Activated T-helper 1 cell treated with anti-CD3 and anti-CD28 coated beads, Interleukin-12 subunit alpha, Interleukin-12 subunit beta, Interleukin-2, Interleukin-4 antibody, amounts not matched to agents 30 ng/mL and 10 ng/mL and 1 ng/mL, durations not matched to agents 14 hours and 24 hours and 36 hours (primary cell): ENCODE measurements at places on chromosomes 3 and 15.

- H3K27ac ChIP-seq, result peak overlapping the region; percentile 99
- peak overlapping the region; percentile 77 for H3K4me3 ChIP-seq
Observed at GRCh38 chr3:16842272-16843270, 42.2 kb upstream of the PLCL2 start.

GRCh38 chr3:120683213-120683612, 1.2 kb upstream of the HGD start:
- H3K27ac ChIP-seq, result no peak overlapping the region
- no peaks in the 10 kb centered on the region for H3K27me3 ChIP-seq
- peaks cover 9% of the 10 kb centered on the region for H3K4me1 ChIP-seq
- no peak for DNase-seq
- H3K36me3 ChIP-seq, result no peaks in the 10 kb centered on the region

DNA sequence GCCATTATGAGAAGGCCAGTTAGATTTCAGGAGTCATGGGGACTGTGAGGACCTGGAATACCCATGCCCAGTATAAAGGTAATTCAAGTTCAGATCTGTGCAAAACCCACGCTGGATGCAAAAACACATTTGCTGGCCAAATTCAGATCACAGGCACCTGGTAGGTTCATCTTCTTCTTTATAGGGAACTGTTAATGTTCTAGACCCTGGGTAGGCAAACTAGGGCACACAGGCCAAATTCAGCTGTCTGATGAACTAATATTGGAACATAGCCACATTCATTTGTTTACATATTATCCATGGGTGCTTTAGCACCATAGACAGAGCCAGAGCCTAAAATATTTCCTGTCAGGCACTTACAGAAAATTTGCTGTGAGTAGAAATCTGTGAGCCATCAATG, 241.4 kb downstream of the PTPRG start:
- H3K27ac ChIP-seq, result no peak overlapping the region
- H3K36me3 ChIP-seq, result no peaks in the 10 kb centered on the region
- H3K4me1 ChIP-seq, result no peaks in the 10 kb centered on the region
- no peak overlapping the region for H3K4me3 ChIP-seq
- no peak for DNase-seq
- H3K27me3 ChIP-seq, result peaks cover 2% of the 10 kb centered on the region

- H3K27me3 ChIP-seq, result no peaks in the 10 kb centered on the region
- peaks cover 35% of the 10 kb centered on the region for H3K4me1 ChIP-seq
- H3K4me3 ChIP-seq, result no peak overlapping the region
- DNase-seq, result no peak
Observed at GRCh38 chr3:23826382-23827064, 20.8 kb downstream of the UBE2E1 start.

- H3K4me3 ChIP-seq, result no peak overlapping the region
- DNase-seq, result no peak
- peaks cover 24% of the 10 kb centered on the region for H3K36me3 ChIP-seq
- peaks cover 2% of the 10 kb centered on the region for H3K27me3 ChIP-seq
Observed at GRCh38 chr3:37161351-37161750, 13.0 kb downstream of the LRRFIP2 start.

GRCh38 chr3:192514081-192514753, 213.1 kb downstream of the FGF12 start:
- no peaks in the 10 kb centered on the region for H3K36me3 ChIP-seq
- peaks cover 32% of the 10 kb centered on the region for H3K27me3 ChIP-seq
- peak overlapping the region; percentile 34 for H3K4me3 ChIP-seq
- no peak overlapping the region for H3K27ac ChIP-seq
- no peaks in the 10 kb centered on the region for H3K4me1 ChIP-seq
- DNase-seq, result no peak

- DNase-seq, result no peak
- peaks cover 2% of the 10 kb centered on the region for H3K27me3 ChIP-seq
- H3K27ac ChIP-seq, result no peak overlapping the region
- H3K4me1 ChIP-seq, result no peaks in the 10 kb centered on the region
Observed at GRCh38 chr3:30453360-30454039, 152.9 kb upstream of the TGFBR2 start.

- no peak overlapping the region for H3K4me3 ChIP-seq
- H3K27ac ChIP-seq, result no peak overlapping the region
- peaks cover 8% of the 10 kb centered on the region for H3K4me1 ChIP-seq
- H3K27me3 ChIP-seq, result no peaks in the 10 kb centered on the region
- no peak for DNase-seq
- peaks cover 5% of the 10 kb centered on the region for H3K36me3 ChIP-seq
Observed at GRCh38 chr3:67381667-67382272, 272.6 kb downstream of the SUCLG2 start.

DNA sequence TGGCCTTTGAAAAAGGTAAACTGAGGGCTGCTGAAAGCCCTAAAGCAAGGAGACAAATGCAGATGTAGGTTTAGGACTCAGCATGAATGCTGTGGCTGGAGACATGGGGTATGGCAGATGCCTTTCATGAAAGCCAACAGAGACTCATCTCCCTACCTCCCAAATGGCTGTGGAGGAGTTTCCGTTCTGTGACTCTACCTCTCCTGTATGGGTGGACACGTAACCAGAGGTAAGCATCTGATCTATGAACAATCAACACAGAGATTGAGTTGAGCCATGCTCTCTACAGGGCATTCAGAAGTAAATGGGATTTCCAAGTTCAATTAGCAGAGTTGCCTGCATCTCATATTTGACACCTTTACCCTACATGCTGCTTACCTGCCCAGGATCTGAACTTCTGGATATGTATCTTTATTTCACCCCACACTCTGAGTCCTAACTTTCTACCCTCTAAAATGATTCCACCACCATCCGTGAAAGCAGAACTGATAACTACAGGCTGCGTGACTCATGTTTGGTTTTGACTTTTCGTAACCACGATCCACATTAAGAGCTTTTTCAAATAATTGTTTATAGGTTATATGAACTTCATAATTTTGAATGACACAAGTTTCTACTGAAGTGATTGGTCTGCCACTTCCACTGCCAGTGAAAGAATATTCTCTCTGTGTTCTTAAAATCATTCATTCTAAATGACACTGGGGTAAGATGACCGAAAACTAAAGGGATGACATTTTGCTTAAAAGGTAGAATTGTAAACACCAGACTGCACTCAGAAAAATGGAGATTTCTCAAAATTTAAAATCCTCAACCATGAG, 1058.7 kb downstream of the FHIT start:
- H3K4me1 ChIP-seq, result peaks cover 58% of the 10 kb centered on the region
- DNase-seq, result no peak
- H3K27me3 ChIP-seq, result no peaks in the 10 kb centered on the region
- H3K27ac ChIP-seq, result peak overlapping the region; percentile 94
- peak overlapping the region; percentile 62 for H3K4me3 ChIP-seq
- H3K36me3 ChIP-seq, result peaks cover 10% of the 10 kb centered on the region

DNA sequence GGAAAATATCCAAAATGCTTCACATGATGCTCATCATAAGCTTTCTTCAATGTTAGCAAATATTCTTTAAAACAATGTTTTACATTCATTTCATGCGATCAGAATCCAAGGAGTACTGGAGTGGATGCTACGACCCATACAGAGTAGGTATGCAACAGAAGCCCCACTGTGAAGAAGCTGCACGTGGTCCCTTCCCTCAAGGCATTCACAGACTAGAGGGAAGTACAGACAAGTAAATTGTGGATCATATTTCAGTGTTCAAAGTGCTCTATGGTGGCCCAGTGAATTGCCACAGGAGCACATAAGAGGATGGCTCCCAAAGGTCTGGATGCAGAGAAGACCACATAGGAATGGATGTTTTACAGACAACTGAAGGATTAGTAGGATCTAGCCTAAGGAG, 789.9 kb downstream of the IGSF11 start:
- H3K36me3 ChIP-seq, result no peaks in the 10 kb centered on the region
- H3K27me3 ChIP-seq, result no peaks in the 10 kb centered on the region
- DNase-seq, result no peak
- H3K4me3 ChIP-seq, result no peak overlapping the region
- H3K4me1 ChIP-seq, result no peaks in the 10 kb centered on the region

DNA sequence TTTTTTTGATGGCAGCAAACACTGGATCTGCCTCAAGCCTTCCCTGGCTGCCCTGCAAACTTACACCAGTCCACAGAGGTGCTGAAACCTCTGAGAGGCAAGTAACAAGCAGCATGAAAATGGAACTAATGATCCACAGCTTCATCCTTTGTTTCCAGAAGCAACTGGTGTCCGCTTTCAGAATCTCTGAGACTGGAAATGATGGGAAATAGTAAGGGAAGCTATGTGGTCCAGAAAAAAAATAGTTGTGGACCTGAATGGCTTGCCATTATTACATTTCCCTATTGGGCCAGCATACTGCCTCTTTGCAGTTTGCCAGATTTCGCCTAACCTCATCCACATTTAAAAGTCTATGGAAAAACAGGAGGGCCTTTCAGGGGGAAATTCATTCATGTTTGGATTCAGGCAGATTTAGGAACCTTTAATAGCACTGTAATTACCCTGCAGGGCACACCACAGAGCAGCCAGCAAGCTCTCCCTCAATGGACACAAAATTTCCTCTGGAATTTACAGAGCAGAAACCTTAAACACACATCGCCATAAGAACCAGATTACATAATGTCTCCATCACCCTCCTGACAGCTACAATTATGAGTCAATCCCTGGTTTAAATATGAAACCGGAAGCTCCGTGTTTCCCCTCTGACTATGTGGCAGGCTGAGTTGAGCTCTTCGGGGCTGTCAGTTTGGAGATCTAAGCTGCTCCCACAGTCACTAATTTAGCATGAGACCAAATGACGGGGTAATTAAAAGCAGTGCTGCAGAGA, 134.4 kb downstream of the TMCO5A start:
- peaks cover 38% of the 10 kb centered on the region for H3K4me1 ChIP-seq
- peaks cover 40% of the 10 kb centered on the region for H3K27me3 ChIP-seq
- peak overlapping the region; percentile 26 for H3K27ac ChIP-seq
- DNase-seq, result peak; percentile 17
- no peak overlapping the region for H3K4me3 ChIP-seq

- peak overlapping the region; percentile 72 for H3K27ac ChIP-seq
- H3K4me1 ChIP-seq, result peaks cover 34% of the 10 kb centered on the region
- H3K4me3 ChIP-seq, result peak overlapping the region; percentile 86
- H3K27me3 ChIP-seq, result no peaks in the 10 kb centered on the region
- DNase-seq, result no peak
Observed at GRCh38 chr15:41828807-41829141, 882 bp downstream of the JMJD7 start.

DNA sequence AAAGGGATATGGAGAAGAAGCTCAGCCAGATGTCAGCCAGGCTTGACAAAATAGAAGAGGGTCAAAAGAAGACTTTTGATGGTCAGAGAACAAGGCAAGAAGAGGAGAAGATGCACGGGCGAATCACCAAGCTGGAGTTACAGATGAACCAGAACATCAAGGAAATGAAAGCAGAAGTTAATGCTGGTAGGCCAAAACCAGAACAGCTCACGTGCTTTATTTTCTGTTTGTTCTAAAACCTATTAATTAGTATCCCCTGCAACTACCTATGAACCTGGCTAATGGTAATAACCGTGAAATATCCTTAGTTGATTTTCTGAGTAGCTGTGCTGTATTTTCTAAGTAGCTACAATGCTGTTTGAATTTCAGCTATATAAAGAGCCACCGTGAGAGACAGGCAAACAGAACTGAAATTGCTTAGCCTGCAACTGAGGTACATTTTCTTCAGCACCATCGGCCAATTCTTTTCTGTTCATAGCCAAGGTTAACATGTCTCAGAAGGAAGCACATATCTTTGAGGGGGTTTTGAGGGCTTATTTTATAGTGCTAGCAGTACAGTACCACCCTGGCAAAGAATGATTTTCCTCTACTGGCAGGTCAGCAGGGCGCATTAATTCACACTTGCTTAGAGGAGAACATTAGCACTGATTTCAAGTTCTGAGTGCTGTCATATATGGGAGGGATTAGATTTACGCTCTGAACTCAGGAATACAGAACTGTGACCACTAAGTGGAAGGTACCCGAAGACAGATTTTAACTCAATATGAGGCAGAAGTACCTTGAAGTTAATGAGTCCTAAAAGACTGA, 78.9 kb downstream of the FAM81A start:
- no peak overlapping the region for H3K4me3 ChIP-seq
- H3K4me1 ChIP-seq, result no peaks in the 10 kb centered on the region
- peaks cover 11% of the 10 kb centered on the region for H3K27me3 ChIP-seq
- H3K36me3 ChIP-seq, result no peaks in the 10 kb centered on the region
- no peak overlapping the region for H3K27ac ChIP-seq
